ENCODE measurements at places on chromosomes 4 and X.

DNA sequence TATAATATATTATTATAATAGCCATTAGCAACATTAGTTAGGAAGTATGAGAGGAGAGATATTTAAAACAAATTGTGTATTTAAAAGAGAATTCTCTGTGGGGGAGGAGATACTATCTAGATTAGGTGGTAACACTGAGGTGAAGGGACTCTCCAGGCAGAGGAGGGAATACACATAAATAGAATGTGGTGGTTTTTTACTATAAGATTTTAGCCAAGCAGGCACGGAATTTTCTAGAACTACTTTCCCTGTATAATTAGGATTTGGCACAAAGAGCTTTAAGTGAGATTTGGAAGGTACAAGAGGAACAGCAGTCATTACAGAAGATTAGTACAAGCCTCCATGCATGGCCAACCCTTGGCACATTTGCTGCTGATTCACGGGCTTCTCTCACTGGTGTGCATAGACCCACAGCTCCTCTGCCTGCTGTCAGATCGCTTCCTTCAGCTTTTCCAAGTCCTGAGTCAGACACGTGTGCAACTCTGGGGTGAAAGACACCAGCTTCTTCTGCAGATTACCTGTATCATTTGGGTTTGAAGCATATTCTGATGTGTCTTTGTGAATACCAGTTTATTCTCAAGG is 685.5 kb downstream of the KCTD8 start:
- no peak for DNase-seq

DNA sequence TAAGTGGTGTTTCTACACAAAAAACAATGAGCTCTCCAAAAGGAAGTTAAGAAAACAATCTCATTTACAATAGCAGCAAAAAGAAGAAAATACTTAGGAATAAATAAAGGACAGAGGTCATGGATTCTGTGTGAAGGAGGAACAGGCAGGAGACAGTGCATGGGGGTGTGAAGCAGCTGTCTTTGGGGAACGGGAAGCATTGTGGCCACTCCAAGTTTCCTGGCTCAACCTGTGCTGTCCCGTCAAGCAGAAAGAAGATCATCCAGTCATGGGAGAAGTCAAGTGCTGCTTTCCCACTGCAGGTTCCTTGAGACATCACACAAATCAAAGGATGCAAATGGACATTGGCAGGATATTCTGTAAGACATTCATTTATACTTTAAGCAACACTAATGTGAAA is 66.1 kb upstream of the MAML3 start:
- no peak for DNase-seq

GRCh38 chr4:42579903-42580302 is 77.0 kb downstream of the ATP8A1 start:
- DNase-seq = no peak

GRCh38 chr4:15765910-15766697 is 12.0 kb upstream of the CD38 start:
- DNase-seq = no peak

DNA sequence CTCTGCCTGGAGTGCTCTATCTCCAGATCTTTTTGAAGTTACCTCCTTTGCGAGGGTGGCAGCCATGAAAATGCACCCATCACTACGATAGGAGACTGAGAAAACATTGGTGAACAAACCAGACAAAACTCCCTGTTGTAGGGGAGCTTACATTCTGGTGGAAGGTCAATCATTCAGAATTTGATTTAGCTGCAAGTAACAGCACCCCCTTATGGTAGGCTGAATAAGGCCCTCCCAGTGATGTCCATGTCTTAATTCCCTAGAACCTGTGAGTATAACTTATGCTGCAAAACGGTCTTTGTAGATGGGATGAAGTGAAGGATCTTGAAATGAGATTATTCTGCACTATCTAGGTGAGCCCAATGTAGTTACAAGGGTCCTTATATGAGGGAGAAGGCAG is 5.6 kb upstream of the TEC start:
- DNase-seq = no peak

GRCh38 chrX:110698696-110699095 is 96.9 kb downstream of the CHRDL1 start:
- no peak for DNase-seq

- DNase-seq = no peak
These were observed 558.4 kb upstream of the IGFBP7 start for GRCh38 chr4:57668621-57669020.

DNA sequence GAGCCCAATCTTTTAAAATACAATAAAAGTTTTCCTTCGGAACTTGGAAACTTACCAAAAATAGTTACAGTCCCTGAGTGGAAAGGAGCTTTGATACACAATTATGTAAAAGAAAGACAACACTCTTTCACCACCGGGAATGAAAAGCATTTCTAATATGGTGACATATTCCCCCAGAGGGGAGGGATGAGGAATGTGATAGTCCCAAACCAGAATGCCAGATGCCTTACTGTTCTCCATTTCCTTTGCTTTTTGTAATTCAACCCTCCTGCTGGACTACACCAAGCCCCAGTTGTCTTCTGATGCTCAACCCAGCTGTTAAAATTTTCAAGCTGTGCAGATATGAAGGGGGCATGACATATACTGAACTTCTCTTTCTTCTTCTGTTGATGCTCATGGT is 4.1 kb downstream of the PRIMPOL start:
- DNase-seq = peak; percentile 81

DNA sequence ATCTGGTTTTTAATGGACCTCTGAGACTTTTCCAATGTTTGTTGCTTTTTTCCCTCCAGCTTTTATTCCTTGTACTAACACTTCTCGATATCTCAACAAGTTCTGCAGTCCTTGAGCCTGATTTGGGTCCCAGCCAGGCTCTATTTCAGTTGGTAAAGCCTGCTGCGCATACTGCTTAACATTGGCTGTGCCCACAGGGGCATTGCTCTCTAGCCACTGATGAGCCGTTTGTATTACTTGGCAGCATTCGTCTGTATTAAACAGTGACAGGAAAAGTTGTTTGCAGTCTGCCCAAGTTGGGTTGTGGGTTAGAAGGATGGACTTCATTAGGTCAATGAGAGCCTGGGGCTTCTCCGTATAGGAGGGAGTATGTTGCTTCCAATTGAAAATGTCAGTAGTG is 59.6 kb upstream of the XAGE1B start:
- no peak for DNase-seq

DNA sequence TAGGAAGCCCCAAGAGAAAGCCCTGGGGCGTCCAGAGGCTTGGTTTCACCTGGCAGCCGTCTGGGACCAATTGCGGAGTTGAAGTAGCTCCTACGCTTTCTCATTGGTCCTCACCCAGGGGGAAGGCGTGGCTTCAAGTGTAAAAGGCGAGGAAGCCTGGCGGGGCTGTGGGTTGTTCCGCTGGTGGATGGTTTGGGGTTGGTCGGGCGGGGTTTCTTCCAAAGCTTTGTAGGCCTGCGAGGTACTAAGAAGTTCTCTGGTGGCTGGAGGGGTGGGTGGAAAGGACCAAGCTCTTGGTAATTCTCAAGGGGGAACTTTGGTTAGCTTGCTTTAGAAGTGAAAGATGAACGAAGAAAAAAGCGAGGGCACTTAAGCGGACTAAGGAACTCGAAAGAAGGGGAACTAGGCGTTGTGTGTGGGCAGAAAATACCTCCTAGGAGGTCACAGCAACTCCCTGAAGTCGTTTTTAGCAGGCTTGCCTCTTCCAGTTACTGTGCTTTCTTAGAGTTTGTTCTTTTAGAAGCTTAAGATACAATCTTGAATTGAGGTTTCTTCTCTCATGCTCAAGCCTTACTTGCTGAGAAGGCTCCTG is 36.6 kb downstream of the CCNG2 start:
- DNase-seq = no peak

- DNase-seq = no peak
These were observed 25.5 kb downstream of the SCD5 start for GRCh38 chr4:82773057-82773456.

DNA sequence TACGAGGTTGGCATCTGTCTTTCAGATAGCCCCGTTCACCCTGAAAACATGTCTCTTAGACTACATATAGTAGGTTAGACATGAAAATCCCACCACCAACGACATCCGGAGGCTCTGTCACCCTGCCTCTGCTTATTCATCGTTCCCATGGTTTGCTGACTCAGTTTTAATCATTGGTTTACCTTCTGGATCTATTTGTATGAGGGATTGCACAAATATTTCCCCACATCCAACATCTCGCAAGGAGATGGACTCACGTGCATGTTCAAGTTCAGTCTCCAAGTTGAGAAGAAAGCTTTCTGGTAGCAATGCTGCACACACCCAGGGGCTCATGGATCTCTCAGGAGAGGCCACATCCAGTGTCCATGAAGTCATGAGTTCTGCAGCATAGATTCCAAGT is 10.8 kb downstream of the CETN2 start:
- DNase-seq = no peak

- peak; percentile 22 for DNase-seq
These were observed 1.4 kb downstream of the AMMECR1 start for GRCh38 chrX:110316351-110317060.

DNA sequence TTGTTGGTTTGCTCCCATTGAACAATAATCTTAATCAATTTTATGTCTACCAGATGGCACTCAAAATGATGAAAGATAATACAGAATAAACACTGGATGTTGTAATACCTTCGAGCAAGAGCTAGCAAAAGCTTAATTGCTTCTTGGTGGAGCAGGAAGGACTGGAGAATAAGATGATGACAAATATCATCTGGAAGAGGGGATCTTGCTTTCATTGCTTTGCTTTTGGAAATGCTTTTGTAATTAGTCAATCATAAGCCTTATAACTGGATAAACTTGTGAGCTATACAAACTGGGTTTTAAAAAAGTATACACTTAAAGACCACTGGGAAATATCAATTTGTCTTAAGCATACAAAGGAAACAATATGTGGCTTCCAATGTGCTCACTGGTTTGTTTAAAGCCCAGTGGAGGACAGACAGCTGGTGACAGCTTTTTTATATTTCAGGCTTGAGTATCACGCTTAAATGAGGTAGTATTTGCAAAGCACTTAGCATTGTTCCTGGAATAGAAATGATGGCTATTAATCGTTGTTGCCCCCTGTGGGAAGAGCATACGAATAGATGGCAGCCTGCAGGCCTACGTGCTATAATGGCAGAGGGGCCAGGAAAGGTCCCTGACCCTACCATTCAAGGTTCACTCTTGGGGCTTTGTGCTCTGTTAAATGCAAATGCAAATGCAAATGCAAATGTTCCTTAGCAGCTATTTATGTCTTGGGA is 61.2 kb downstream of the TMEM150C start:
- DNase-seq = no peak

- DNase-seq = peak; percentile 52
These were observed 554.3 kb upstream of the TENM3 start for GRCh38 chr4:181688872-181689271.

DNA sequence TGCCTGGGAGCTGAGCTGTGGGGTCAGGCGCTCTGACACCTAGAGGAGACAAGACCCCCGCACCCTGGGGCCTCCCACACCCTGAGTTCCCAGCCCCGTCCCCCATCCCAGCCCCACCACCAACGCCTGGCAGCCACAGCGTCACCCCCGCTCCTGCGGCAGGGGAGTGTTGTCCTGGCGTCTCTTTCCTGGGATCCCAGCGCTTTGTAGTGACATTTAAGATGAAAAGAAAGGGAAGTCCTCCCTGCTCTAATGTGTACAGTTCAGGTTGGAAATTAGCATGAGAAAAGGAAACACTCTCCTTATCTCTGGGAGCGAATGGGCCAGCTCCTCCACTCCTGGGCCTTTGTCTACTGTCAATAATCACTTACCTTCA is 112.1 kb downstream of the FAM53A start:
- DNase-seq = no peak

GRCh38 chrX:15158736-15159406 is 111.0 kb downstream of the ASB9 start:
- no peak for DNase-seq

- peak; percentile 86 for DNase-seq
These were observed 16.9 kb downstream of the RASSF6 start for GRCh38 chr4:73603271-73603710.

DNA sequence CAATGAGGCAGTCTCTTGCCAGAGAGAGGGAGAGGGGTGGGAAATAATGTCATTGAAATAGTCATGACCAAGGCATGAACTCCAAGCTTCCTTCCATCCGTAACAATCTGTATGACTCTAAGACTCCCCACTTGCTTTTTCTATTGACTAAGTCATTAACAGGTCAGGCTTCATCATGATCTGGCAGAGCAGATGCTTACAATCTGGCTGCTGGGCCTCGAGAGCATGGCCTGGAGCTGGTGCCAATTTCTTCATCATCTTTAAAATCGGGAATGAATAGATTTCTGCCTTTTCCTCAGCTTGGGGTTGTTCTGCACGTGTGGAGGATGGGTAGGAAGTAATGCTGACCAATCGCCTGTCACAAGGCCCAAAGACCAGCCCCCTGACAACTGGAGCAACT is 280.6 kb upstream of the CLNK start:
- DNase-seq = peak; percentile 75

- DNase-seq = no peak
These were observed 14.8 kb upstream of the TRIM60 start for GRCh38 chr4:165016971-165017370.

- DNase-seq = no peak
These were observed 216.2 kb downstream of the DHRSX start for GRCh38 chrX:2284601-2285000.

- peak; percentile 55 for DNase-seq
These were observed 1666.4 kb upstream of the IGFBP7 start for GRCh38 chr4:58776627-58777026.

Measured in astrocyte of the spinal cord (primary cell).